ENCODE measurements at places on chromosomes 7 and 10.

DNA sequence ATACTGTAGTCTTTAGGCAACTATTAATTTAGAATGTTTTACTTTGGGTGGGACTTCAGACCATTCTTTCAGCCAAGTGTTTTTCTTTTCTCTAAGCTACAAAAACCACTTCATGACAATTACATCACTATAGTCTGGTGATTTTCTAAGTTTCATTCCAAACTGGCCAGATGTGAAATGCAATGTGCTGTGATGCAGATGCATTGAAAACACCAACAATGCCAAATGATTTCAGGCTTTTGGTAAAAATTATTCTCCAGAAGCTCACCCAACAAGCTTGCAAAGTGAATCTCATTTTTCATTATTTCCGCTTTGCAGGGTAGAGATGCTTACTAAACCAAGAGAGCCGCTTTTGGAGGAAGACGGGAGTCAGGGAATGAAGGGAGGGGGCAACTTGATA is 118.4 kb upstream of the ANK3 start:
- DNase-seq: no peak

DNA sequence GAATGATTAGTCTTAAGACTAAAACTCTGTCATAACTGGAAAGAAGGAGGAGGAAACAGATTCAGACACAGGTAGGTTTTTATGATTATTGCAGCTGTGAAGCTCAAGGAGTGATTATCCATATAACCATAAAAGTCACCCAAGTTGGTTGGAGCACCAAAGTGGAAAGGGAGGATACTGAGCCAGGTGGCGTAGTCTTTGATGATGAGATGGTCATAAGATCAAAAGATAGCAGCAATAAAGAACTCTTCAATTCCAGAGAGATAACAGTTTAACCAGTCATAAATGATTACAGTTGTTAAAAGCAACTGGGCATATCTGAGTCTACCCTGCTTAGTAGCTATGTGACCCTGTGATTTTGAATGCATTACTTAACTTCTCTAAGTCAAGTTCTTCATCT is 8.4 kb downstream of the ABCB1 start:
- DNase-seq: no peak

GRCh38 chr10:24128066-24128730 is 80.7 kb upstream of the KIAA1217 start:
- no peak for DNase-seq

- no peak for DNase-seq
Observed at GRCh38 chr10:22605168-22605567, 109.2 kb downstream of the PIP4K2A start.

GRCh38 chr10:86260564-86260963 is 106.0 kb downstream of the GRID1 start:
- no peak for DNase-seq

DNA sequence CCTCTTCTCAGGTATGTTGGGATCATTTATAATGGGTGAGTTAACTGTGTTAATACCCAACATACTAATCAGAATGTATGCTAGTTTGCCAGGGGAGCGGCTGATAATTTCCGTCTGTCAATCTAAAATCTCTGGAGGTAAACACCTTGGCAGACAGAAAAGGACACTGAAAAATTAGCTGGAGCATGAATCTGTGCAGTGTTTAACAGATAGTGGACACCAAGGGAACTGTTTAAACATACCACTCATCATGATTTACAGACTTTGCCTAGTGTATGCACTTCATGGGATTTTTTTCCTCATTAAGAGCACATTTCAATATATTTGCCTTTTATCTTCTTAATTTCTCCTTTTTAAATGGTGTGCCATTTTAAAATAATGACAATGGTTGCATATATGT is 68.2 kb downstream of the SLC13A1 start:
- DNase-seq: no peak

- DNase-seq: no peak
Observed at GRCh38 chr7:114936471-114936870, 14.6 kb downstream of the MDFIC start.

DNA sequence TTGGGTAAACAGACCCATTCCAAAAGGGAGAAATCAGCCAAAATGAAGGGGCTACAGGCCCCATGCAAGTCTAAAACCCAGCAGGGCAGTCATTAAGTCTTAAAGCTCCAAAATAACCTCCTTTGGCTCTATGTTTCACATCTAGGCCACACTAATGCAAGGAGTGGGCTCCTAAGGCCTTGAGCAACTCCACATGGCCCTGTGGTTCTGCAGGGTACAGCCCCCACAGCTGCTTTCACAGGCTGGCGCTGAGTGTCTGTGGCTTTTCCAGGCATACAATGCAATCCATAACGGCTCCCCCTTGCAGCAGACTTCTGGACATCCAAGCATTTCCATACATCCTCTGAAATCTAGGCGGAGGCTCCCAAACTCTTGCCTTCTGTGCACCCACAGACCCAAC is 9.0 kb downstream of the TMEM243 start:
- DNase-seq: no peak

- DNase-seq: no peak
Observed at GRCh38 chr7:39825401-39825980, 124.6 kb upstream of the CDK13 start.

GRCh38 chr7:26199301-26200037 is 1.1 kb downstream of the HNRNPA2B1 start:
- no peak for DNase-seq

- no peak for DNase-seq
Observed at GRCh38 chr10:6929148-6929830, 349.2 kb upstream of the PRKCQ start.

- DNase-seq: no peak
Observed at GRCh38 chr10:49627038-49627437, 13.2 kb downstream of the CHAT start.

DNA sequence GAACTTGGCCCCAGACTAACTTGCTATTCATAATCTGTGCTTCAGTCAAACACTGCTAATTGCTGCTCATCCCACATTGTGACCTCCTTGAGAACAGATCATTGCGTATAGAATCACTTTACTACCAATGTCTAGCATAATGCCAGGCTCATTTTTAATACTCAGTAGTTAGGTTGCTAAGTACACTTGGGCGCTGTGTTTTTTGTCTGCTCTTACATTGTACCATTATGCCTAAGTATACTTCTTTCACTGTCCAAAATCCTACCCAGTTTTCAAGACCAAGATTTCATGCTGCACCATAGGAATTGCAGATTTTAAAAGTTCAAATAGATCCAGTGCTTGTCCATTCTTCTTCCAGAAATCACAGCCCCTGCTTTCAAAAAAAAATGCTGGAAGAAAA is 32.8 kb upstream of the TMEM106B start:
- no peak for DNase-seq

DNA sequence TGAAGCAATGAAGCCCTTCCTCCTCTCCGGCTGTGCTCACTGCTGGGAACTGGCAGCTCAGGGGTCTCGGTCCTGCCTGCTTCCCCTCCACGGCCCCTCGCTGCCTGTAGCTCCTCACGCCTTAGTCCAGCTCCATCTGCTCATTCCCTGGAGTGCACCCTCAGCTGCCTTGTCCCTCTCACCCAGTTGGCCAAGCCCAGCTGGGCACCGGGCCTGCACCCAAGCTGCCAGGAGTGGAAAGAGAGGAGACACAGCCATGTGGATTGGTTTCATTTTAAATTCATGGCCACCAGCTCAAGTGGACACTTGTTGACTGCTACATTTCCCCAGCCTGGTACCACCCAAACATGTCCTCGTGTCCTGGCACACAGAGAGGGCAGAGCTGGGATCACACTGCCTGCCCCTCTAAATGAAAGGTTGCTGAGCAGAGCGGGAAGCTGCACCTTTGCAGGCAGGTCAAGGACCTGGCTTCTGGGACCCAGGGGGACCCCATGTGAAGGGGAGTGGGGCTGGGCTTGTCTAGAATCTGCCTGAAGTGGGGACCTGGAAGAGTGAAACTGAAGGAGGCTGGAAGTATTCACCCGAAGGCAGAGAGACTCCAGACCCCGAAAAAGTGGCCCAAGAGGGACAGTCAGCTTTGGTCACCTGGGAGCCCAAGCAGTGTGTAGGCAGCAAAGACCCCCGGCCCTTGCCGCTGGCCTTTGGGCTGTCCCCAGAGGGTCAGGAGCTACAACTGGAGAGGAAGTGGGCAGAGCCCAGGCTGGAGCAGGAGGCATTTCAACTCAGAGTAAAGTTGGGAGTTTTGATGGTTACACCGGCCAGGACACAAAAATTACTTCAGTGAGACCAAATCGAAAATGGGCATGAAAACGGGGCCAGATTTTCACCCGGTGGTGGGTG is 15.0 kb upstream of the BNIP3 start:
- DNase-seq: no peak

DNA sequence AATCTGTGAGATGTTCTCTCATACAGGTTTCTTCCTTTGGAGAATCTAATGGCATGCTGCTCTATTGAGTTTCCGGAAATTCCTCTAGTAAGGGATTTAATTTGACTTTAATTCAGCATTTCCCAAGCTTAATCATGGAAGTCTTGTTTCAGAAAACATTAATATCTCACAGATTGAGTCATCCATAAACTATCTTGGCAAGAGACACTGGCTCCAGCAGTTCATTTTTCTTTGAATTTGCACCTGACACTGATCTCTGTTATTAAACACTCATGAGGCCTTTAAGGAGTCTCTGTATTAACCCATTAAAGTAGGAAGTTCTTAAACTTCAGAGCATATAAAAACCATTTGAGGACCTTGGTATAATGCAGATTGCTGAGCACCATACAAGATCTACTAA is 3.6 kb upstream of the ITGB8 start:
- DNase-seq: no peak

GRCh38 chr10:22978287-22978686 is 50.4 kb downstream of the ARMC3 start:
- no peak for DNase-seq

GRCh38 chr10:76282061-76283025 is 850.9 kb downstream of the LRMDA start:
- DNase-seq: no peak

DNA sequence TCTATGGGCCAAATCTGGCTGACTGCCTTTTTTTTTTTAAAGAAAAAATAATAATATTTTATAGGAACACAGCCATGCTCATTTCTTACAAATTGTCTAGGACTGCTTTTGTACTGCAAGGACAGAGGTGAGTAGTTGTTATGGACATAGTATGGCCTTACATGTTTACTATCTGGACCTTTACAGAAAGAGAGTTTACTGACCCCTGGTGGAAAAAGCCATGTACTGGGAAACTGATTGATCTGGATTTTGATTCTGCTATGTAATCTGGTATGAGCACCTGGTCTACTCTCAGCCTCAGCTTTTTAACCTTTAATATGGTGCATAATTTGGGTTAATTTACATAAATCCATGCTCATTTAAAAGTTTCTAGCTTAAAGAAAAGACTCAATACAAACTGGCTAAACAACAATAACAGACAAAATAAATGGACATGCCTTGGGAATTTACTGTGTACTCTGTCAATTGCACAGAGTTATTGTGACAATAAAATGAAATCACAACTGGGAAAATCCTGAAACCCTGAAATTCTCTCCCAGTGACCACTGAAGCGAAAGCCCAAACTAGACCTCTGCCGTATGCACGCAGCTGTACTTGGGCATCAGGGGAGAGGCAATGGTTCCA is 260.7 kb downstream of the BMPER start:
- no peak for DNase-seq

DNA sequence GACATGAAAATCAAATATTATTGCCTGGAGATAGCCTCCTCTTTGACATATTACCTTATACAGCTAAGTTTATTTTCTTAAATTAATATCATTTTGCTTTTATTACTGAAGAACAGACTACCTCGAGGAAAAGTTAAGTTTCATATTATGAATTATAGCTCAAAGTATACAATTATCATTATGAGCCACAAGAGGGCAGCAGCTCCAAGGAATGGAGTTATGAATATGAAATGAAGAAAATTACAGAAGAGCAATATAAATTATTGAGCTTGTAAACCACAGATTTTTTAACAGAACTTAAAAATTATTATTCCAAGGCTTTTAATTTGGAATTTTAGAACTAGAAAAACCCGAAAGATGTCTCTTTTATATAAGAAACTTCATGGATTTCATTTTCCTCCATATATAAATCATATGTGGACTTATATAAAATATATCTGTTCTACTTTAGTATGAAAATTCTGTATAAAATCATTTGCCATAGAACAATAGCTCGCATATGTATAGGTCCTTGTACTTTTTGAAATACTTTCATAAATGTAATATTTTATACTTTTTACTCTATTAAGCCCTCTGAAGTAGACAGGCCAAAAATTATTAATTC is 40.1 kb downstream of the IQUB start:
- no peak for DNase-seq

DNA sequence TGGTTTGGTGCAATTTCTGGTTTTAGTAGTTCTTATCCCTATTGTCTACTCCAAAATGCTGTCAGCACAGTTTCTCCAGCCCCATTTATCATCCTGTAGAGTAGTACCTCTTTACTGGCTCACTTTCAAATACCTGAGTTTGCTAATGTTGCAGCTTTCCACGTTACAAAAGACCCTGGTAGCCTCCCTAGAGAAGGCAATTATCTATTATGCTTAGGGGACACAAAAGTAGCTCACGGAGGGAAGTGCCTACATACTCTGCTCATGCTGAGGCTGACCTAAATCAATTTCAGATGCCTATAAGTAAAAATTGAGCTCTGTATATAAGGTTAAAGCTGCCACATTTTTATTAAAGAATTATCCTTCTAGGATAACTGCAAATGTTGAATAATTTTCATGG is 603.6 kb downstream of the CNTNAP2 start:
- no peak for DNase-seq

DNA sequence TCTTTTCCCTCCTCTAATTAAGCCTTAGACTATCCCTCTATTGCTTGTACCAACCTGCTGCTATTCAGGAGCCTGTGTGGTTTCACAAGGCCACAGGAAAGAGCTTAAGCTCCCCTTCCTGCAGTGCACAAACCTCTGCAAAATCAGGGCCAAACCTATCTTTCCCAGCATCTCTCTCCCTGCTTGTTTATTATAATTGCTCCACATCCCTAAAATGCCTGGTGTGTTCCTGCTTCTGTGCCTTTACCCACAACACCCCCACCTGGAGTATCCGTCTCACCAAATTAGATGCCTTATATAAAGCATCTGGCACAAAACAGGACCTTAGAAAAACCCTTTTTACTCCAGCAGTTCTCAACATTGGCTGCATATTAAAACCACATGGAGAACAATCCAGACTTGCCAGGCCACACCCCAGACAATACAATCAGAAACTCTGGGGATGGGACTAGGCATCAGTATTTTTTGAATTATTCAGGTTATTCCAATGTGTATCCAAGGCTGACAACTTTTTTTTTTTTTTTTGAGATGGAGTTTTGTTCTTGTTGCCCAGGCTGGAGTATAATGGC is 16.7 kb downstream of the SEC31B start:
- no peak for DNase-seq

- DNase-seq: no peak
Observed at GRCh38 chr10:133039107-133039802, 48.5 kb upstream of the ADGRA1 start.

GRCh38 chr7:71414490-71414889 is 282.5 kb downstream of the GALNT17 start:
- DNase-seq: no peak

GRCh38 chr7:44113764-44114354 is 9.5 kb downstream of the POLD2 start:
- no peak for DNase-seq

GRCh38 chr10:129740532-129741279 is 223.4 kb downstream of the EBF3 start:
- DNase-seq: no peak

GRCh38 chr7:29291723-29292618 is 97.4 kb downstream of the CHN2 start:
- no peak for DNase-seq

- no peak for DNase-seq
Observed at GRCh38 chr7:143455942-143456341, 12.7 kb downstream of the TAS2R60 start.
